ENCODE measurements at places on chromosomes 13 and 19.
A peak's percentile ranks its signal among the peaks of the same experiment; 100 is the strongest.

GRCh38 chr13:55553701-55554100 is 1587.0 kb upstream of the PRR20A start:
- no peak for DNase-seq

- no peak for DNase-seq
Measured at GRCh38 chr19:50601407-50602088, 33.3 kb upstream of the LRRC4B start.

DNA sequence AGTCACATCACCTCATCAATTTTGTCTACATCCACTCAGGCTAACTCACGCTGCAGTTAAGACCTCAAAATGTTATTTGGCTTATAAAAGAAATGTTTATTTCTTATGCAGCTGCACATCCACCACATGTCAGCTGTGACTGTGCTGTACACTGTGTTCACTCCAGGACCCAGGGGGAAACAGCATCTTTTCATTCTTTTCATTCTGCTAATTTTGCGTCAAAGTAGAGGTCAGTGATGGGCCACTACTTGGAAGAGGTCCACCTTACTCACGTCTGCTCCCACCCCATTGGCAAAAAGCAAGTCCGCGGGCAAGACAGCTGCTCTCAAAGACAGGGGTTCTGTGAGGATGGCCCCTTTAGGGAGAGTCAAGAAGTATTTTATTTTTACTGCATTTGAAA is 4.5 kb upstream of the DCT start:
- DNase-seq = no peak

- DNase-seq = no peak
Measured at GRCh38 chr19:32720216-32720935, 809 bp downstream of the TDRD12 start.

- peak; percentile 46 for DNase-seq
Measured at GRCh38 chr19:35673121-35673804, 6.9 kb downstream of the UPK1A start.

GRCh38 chr13:93467175-93467574 is 240.6 kb downstream of the GPC6 start:
- DNase-seq = no peak

DNA sequence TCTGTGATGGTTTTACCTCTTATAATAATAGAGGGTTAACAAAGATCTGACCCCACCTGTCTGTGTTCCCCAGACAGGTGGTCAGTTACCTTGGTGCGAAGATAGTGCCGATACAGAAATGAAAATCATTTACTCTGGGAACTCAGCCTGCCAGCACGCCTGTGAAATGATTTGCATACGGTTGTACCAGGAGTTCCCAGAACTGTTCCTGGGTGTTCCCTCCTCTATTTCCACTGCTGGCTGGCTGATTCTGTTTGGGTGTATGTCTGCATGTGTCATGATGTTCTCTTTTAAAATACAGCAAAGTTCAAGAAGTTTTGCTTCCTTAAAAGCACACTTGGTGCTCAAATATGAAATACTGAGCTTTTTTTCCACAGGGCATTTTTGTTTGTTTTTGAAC is 527.1 kb downstream of the FGF9 start:
- DNase-seq = no peak

DNA sequence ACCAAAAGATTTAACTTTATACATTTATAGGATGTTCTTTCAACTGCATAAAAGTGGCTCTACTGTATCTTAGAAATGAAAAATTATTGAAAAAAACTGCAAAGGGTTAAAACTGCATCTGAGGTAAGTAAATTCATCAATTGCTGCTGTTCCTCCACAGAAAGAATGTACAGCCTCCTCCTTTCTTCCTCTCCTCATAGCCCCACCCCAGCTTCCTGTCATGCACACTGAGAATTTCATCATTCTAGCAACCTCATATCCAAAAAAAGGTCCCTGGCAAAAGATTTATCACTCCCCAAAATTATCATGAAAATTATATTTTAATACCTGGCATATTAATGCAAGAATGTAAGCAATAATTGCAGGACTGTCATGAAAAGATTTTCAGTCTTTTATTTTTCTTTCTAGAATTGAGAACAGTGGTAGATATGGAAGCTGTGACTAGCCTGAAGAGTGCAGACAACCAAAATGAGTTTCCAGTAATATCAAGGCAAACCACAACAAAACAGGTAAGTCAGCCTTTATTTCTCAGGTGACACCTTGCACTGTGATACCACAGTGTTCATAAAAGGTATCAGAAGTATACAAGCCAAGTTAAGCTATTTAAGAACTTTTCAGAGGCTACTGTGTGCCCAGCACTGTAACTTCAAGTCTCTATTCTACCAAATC is 110.8 kb downstream of the SUCLA2 start:
- DNase-seq = no peak

GRCh38 chr13:64453831-64454230 is 2776.3 kb downstream of the PCDH9 start:
- DNase-seq = no peak

- DNase-seq = no peak
Measured at GRCh38 chr13:60887711-60888110, 490.7 kb downstream of the TDRD3 start.

DNA sequence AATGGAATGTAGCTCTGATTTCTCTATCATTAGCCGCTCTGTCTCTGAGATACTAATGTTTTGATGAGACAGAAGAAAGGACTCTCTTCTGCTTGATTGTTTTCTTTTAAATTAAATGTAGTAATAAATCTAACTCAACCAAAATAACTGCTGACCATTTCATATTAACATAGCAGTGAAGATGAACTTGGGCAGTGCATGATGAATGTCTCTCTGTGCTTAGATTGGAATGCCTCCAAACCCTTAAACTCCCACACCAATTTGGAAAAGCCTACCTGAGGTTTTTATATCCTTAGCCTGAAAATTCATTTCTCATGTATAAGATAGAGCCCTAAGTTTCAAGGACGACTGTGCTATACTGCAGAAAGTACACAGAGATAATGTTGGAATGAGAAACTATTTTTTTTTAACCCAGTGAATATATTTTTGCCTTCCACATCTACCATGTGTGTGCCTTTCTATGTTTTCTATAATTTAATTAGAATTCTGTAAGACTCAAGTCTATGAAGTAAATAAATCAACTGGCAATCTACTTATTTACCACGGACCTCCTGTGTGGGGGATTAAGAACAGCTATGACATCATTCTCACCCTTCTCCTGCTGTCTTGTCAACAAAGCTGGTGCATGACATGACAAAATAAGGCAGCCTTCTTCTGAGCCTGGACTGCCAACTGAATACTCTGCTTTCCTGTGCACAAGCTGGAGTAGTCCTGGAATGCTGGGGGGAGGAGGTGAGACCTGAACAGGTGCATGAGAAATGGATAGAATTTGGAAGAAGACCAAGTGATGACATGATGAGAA is 155.5 kb downstream of the FGF9 start:
- no peak for DNase-seq

GRCh38 chr13:91978571-91978970 is 580.1 kb downstream of the GPC5 start:
- no peak for DNase-seq

GRCh38 chr13:26344980-26345379 is 91.1 kb downstream of the CDK8 start:
- no peak for DNase-seq

DNA sequence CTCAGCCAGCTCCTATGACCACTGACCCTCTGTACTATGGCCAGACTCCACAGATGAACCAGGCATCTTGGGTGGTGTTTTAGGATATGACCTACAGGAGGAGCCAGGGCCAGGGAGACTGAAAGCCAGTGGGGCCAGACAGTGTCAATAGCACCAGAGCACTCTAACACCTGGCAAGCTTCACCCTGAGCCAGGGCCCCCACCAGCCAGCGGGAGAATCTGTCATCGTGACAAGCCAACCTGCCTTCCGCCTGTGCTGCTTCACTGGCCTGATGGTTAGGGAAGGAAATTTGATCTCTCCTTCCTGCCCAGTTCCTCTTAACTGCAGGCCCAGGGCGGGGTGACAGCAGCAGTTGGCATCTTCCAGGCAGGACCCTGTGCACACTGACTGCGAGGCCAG is 222.4 kb downstream of the UQCRFS1 start:
- no peak for DNase-seq

- no peak for DNase-seq
Measured at GRCh38 chr13:28734906-28735305, 16.1 kb upstream of the SLC46A3 start.

DNA sequence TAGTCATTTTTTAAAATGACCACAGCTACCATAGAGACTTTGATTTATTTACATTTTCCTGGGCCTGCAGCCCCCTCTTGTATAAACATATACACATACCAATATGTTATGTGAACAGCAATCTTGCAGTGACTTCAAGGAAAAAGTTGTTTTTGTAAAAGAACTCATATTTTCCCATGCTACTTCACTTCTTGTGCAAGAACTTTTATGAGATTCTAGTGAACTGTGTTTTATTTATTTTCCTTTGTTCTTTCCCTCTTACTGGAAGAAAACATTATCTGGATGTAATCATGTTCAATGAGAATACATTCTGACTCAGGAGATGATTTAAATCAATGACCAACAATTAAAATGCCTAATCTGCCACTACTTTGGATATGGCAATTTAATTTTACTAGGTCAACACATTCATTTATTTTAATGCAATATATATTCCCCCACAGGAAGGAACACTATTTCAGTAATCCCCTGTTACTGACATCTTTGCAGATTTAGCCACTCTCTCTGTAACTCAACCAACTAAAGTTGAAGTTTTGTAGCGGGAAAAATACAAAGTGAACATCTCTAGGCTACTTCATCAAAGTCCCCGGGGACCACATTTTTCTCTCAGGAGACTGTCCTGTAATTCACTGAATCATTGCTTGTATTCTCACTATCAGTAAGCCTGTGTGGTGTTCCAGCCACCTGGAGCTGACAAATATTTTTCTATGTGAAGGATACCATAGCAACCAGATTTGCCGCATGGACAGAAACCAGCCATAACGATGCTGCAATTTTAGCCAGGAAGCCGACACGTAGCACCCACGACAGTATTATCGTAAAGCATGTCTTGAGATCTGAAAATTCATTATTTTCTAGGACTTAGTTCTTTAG is 90.5 kb downstream of the STARD13 start:
- DNase-seq = peak; percentile 80

DNA sequence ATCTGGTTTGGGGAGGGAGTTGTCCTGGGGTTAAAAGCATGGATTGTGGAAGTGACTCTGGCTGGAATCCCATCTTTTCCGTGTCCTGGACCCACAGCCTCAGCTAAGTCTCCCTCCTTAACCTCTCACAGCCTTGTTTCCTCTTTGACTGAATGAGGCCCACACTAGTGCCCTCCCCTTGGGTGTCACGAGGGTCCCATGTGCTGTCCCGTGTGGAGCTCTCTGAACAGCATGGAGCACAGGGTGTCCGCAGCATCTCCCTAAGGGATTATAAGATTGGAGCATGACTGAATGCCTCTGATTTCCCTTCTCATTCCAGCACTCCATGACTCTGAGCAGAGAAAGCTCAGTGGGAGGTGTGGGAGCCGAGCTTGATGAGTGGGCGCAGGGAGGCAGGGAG is 182.5 kb downstream of the TEX29 start:
- DNase-seq = no peak

DNA sequence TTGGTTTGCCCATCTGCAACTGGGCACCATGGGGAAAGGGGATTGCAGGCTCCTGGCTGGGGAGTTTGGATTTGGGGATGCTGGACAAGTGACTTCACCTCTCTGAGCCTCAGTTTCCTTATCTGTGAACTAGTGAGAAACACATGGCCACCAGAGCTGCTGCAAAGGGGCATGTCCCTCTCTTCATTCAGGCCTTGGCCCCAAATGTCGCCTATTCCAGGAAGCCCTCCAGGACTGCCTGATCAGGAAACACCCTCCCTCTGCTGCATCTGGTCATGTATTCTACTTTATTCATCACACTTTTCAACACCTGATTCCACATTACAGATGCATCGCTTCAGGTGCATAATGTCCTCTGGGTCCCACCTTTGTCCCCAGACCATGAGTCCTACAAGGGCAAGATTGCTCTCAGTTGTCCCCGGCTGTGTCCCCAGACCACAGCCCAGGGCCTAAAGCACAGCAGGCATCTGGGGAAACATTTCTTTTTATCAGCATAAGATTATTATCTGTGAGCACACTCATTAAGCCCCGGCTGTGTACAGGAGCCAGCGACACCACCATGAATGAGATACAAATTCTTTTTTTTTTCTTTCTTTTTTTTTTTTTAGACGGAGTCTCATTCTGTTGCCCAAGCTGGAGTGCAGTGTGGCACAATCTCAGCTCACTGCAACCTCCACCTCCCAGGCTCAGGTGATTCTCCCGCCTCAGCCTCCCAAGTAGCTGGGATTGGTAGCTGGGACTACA is 37.5 kb downstream of the ARRDC2 start:
- no peak for DNase-seq

GRCh38 chr13:48380581-48380980 is 32.3 kb downstream of the LPAR6 start:
- DNase-seq = no peak

DNA sequence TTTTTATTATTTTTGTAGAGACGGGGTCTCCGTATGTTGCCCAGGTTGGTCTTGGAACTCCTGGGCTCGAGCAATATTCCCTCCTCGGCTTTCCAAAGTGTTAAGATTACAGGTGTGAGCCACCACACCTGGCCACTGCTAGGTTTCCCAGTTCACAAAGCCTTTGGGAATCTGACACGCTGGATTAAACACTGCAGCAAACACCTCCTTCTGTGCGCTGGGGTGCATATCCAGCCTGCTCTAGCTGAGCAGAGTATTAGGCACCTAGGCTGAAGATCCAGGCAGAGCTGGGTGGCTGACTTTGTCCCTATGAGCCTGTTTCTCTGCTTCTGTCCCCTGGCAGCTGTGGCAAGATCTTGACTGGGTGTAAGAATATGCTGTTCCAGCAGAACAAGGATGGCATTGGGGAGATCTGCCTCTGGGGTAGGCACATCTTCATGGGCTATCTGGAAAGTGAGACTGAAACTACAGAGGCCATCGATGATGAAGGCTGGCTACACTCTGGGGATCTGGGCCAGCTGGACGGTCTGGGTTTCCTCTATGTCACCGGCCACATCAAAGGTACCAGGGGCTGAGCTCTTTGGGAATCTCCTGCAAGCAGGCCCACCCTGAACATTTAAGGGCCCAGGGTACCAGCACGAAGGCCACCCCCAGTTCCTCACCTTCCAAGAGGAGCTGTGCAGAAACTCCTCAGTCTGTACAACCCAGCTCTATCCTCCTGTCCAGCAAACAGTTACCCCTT is 49.8 kb downstream of the ACSBG2 start:
- no peak for DNase-seq

DNA sequence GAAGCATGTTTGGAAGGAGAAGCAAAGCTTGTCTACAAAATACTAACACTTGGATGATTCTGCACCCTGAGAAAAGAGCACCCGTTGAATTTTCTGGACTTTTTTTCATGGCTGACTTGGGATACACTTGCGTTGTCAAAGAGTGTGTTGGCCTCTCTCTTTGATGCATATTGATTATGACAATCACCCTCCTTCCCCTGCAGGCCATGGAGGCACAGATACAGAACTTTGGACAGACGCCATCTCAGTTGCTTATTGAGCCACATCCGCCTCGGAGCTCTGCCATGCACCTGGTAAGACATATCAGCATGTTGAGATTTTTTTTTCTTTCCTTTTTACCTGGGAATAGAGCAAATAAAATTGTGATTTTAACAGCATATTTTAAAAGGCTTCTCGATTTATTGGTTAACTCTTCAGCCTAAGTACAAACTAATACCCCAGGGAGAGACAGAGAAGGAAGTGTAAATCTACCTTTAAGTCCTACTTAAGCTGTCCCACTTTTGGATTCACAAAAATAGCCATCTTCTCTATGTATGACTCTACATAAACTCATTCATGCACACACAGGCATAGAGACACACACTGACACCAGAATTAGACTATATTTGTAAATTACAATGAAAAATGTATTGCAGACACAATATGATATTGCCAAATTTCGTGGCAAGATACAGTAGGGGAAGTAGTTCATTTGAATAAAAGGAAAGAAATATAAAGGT is 169.7 kb upstream of the MAB21L1 start:
- DNase-seq = no peak

- no peak for DNase-seq
Measured at GRCh38 chr13:40550130-40550529, 116.3 kb downstream of the FOXO1 start.

All from GM04504 (cell line).